Occipital lobe (tissue), 3 donors: ENCODE measurements at places on chromosomes 3 and 15. TPM values are rescaled to one million over a fixed set of nuclear protein-coding genes. Genes with fewer than 3 reads are reported as not detected.

DNA sequence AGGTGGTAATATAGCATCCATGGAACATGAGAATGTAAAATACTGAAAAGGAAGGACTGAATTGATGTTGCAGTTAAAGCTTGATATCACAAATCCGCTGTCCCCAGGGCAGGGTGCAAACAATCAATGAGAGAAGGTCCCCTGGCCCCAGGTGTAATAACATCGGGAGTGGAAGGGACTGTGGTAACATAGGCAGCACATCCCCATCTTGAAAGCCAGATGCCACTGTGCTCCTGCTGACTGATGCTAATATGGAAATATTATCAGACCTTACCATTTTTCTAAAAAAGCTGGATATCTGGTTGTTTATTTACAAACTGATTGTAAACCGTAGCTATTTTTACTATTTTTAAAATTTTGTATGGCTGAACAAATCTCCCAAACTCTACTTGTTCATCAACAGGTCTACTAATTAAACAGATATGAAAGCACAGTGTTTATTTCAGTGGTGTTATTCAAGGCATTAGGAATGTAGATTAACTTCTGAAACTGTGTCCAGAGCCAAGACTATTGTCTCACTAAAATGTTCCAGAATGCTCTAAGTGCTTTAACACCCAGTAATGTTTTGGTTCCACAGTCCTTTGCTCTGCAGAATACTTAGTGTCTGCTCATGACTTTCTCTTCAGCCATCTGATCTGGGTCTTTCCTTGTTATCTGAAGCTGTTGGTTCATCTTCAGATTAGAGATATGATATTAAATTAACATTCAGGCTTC lies 386.0 kb upstream of the RARB start:
- no peak for DNase-seq

- DNase-seq, result no peak
Observed at GRCh38 chr3:188568736-188569135, 414.8 kb downstream of the LPP start.

- DNase-seq, result no peak
Observed at GRCh38 chr3:71486831-71487230, 96.7 kb downstream of the FOXP1 start.

DNA sequence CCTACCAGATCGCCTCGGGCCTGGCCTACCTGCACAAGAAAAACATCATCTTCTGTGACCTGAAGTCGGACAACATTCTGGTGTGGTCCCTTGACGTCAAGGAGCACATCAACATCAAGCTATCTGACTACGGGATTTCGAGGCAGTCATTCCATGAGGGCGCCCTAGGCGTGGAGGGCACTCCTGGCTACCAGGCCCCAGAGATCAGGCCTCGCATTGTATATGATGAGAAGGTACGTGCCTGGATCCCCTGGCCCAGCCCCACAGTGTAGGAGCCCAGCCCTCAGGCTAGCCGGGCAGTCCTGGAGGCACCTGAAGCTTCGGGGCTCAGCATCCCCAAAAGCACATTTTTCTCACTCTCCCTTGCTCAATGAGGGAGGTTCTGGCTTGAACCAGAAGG lies 135.8 kb downstream of the LRRK1 start:
- DNase-seq, result no peak

- DNase-seq, result no peak
Observed at GRCh38 chr15:26954403-26954802, 16.6 kb upstream of the GABRG3 start.

DNA sequence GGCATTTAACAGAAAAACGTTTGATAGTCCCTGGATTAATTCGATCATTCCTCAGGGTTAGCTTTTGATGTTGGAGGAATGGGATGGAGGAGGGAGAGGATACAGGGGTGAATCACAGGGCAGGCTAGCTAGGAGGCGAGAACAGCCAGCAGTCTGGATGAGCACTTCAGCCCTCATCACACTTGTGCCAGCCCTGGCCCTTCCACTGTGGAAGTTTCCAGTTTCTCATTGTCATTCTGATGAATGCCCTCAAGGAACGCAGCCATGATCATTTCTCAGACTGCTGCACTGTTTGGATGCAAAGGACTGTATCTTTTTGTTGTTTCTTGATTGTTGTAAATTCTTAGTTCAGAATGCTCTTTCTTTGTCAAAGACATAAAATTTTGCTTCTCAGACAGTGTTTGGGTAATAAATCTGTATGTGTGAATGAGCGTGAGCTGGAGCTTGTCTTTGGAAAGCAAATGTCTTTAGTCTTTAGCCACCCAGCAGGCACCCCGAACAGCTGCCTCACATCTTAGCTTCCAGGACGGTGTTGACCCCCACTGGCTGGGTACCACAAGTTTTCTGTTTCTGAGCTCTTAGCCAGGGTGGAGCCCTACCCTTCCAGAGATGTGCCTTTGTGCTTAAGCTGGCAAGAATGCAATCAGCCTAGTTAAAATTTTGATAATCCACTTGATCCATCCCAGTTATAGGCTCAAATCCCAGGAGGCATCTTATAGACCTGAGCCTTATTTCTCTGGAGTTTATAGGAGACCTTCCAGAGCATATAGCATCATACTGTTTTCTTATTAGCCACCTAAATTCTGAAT lies 121.1 kb downstream of the PDCD6IP start:
- DNase-seq, result no peak

- no peak for DNase-seq
Observed at GRCh38 chr15:85753261-85753660, 41.5 kb downstream of the KLHL25 start.

The CATSPER2 gene
- 4.2 TPM for total RNA-seq

The FAM227B gene
- 7.3 TPM for total RNA-seq

The ZBBX gene
- 6.1 TPM for total RNA-seq

The ZNF502 gene
- 15.0 TPM for total RNA-seq

The CRABP1 gene
- total RNA-seq, result 10.5 TPM

The EPHA6 gene
- 219 TPM for total RNA-seq

The CFAP20DC gene
- total RNA-seq, result 4.4 TPM

The HDGFL3 gene
- 149 TPM for total RNA-seq
